ENCODE measurements at places on chromosomes 7 and 10.

GRCh38 chr10:27844223-27844622 is 98.6 kb upstream of the MKX start:
- no peak for DNase-seq

DNA sequence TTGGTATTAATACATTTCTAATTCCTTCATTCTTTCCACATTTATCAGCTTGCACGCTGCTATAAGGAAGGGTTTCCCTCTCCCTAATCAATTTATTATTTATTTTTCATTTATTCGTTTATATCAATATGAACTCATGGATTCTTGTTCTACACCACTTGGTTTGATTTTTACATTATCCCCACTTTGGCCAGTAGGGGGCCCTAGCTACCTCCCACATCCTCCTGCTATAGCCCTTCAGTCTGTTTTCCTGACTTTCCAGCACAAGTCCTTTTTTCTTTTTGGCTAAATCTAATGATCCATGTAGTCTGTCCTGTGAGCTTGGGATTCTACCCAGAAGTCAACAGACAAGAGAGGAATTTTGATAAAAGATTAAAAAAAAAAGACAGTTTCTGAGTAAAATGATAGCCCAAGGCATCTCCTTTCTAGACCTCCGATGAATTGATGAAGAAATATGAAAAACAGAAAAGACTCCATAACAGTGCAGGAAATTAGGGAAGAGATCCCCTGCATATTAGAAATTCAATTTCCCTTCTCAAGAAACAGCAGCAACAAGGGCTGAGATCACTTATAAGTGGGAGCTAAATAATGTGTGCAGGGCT is 47.7 kb downstream of the LYZL2 start:
- no peak for DNase-seq

DNA sequence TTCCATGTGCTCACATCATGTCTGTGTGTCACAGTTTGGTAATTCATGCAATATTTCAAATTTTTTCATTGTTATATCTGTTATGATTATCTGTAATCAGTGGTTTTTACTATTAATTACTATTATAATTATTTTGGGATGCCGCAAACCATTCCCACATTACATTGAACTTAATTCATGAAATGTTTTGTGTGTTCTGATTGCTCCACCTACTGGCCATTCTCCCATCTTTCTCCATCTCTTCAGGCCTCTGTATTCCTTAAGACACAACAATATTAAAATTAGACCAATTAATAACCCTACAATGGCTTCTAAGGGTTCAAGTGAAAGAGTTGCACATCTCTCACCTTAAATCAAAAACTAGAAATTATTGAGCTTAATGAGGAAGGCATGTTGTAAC is 398.5 kb downstream of the PCDH15 start:
- DNase-seq: no peak

GRCh38 chr7:52639981-52640380 is 395.5 kb upstream of the POM121L12 start:
- no peak for DNase-seq

DNA sequence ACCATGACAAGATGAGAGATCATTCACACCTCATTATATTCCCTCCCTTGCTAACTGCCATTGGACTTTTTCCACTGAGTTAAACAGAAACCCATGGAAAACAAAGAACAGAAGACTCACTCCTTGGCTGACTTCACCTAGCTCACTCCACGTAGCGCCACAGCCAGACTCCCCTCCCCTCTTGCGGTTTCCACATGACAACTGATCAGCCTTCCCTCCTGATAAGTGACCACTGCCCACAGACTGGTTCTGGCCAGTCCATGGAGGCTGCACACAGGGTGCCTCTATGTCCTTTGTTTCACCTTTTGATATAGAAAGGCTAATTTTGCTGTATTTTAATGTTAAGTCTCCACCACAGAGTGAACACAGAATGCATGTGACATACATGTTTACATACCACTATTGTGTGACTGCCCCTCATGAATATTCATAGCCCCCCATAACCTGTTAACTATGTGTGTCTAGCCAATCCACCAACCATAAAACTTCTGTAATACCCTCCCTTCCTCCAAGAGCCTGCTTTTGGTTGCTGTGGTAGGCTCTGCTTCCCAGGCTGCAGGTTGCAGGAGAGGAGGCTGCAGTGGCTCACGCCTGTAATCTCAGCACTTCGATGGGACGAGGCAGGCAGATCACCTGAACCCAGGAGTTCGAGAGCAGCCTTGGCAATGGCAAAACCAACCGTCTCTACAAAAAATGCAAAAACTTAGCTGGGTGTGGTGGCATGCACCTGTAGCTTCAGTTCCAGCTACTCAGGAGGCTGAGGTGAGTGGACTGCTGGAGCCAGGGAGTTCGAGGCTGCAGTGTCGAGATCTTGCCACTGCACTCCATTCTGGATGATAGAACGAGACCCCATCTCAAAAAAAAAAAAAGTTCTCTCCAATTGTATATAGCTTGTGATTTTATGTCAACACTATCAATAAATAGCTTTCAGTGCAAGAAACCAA is 10.0 kb upstream of the IFIT5 start:
- DNase-seq: no peak

DNA sequence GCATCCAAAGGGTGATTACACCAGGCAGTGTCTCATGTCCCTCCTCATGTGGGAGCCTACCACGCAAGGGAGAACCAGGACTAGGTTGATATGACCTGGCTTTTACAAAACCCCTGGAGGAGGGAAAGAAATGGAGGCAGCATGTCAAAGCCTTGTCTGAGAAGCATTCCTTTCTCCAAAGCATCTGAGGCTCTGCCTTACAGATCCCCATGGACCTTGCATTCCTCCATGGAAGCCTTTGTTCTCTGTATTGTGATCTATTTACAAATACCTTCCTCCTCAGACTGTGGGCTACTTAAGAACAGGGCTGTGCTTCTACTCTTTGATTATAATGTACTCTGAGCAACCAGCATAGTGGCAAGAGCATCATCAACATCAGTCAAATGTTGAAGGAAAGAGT is 197.0 kb downstream of the PLXNA4 start:
- no peak for DNase-seq

DNA sequence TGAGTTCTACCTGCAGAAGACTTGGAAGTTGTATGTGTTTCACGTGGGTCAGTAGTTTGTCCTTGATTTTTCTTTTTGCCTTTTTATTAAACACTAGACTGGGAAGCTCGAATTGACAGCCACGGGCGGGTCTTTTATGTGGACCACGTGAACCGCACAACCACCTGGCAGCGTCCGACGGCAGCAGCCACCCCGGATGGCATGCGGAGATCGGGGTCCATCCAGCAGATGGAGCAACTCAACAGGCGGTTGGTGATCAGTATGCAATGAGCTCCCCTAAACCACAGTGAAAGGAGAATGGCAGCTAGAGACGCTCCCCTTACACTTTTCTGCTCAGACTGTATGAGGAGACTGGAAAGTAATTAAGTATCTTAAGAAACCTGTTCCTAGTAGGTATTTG is 126.7 kb upstream of the STK17A start:
- DNase-seq: no peak

DNA sequence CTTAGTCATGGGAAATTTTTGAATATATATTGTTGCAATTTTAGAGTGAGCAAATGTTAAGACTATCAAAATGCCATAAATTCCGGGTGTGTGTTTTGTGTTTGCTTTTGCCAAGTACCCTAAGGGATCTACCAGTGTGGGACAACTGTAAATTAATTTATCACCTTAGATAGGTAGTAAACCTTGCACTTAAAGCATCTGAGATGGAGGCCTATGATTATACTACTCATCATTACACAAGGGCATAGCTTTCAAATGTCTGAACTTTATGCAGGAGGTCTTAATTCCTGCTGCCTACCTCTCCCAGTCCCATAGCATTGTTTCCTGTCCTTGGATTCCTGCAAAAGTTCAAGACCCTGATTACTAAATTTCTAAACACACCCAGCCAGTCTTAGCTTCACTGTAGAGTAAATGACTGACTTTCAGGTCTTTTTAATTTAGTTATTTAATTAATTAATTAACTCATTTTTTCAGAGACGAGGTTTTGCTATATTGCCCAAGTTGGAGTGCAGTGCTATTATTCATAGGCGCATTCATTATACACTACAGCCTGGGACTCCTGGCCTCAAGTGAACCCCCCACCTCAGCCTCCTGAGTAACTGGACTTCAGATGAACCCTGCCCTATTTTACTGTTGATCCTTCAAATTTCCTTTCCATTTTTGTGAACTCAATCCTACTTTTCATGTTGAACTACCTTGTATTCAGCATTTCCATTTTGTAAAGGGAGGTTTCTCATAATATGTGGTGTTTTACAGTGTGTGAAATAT is 47.0 kb downstream of the THSD7A start:
- no peak for DNase-seq

GRCh38 chr7:18626717-18627116 is 131.2 kb downstream of the HDAC9 start:
- no peak for DNase-seq

- DNase-seq: no peak
Measured at GRCh38 chr10:88793712-88794299, 8.7 kb upstream of the LIPM start.

DNA sequence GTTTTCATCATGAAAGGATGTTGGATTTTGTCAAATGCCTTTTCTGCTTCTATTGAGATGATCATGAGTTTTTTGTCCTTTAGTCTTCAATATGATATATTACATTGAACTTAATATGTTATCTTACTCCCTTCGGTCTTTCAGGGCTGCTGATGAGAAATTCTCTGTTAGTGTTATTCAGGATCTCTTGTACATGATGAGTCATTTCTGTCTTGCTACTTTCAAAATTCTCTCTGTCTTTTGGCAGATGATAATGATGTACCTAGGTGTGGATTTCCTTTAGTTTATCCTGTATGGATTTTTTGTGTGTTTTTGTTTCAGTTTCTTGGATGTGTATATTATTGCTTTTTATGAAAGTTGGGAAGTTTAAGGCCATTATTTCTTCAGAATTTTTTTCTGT is 320.9 kb upstream of the NPSR1 start:
- no peak for DNase-seq

- DNase-seq: no peak
Measured at GRCh38 chr10:62587011-62587410, 212.8 kb downstream of the ZNF365 start.

- no peak for DNase-seq
Measured at GRCh38 chr7:46393142-46393541, 472.1 kb upstream of the IGFBP3 start.

DNA sequence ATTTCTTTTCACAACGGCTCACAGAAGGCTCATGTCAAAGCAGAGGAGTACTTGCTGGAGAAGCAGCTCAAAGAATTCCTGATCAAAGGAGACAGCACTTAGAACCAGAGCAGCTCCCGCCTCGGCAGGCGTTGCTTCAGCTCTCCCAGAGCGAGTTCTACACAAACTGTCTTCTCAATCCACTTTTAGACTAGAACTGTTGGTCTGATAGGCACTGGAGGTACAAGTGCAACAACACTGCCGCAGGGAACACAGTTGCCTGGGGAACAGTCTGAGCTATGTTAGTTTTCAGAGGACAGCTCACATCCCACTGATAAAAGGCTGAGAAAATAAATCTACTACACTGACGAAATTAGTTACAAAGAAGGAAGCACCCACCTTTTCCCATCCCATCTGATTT is 35.4 kb downstream of the CYTH3 start:
- DNase-seq: no peak

- no peak for DNase-seq
Measured at GRCh38 chr7:90383861-90384260, 19.4 kb upstream of the CLDN12 start.

GRCh38 chr10:118047157-118047719 is 497 bp upstream of the RAB11FIP2 start:
- no peak for DNase-seq

DNA sequence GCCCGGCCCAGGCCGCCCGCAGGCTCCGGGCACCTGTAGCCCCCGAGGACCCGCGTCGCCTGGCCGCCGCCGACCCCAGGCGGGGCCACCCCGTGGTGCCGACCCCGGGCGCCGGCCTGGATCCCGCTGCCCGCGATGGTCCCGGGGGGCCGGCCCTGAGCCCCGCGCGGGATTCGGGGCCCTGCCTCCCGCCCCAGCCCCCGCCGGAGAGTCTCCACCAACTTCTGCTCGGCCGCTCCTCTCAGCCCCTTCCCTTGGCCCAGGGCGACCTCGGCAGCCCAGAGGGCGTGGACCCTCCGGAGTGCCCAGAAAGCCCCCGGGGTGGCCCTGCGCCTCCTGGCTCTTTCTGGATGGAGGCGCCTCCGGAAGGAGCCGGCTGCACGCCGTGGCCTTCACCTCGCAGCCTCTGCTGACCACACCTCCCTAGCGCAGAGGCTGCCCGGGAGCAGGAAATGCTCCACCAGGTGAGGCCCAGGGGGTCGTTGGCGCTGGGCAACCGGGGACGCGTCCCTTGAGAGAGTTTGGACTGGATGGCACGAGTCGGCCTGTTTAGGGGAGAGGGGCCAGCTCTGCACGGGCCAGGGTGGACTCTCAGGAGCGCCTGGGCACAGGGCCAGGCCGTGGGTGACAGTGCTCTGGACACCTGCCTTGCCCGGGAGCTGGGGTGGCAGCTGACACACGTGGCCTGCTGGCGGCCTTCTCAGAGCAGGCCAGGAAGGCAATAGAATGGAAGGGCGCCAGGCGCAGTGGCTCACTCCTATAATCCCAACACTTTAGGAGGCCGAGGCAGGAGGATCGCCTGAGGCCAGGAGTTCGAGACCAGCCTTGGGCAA is 529 bp downstream of the ZNF853 start:
- no peak for DNase-seq

DNA sequence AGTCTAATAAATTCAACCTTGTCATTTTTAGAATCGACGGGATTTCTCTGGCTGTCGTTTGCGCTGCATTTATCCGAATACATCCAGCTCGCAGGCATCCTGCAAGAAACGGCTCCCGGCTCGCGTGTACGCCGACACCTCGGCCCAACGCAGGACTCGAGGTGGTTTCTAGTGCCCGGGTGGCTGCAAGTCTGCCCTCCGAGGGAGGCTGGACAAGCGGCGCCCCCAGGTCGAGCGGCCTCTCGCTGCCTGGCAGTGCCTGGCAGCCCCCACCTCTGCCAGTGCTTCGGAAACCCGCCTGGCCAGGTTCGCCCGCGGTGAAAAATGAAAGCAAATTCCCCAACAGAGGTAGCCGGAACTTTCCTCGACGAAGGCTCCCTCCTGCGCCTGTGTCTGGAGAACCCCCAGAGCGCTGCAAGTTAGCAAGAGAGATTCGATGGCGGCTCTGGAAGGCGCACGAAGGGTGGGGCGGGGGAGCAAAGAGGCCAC is 5.7 kb upstream of the ZNF503 start:
- no peak for DNase-seq
